Stimulated activated naive CD8-positive, alpha-beta T cell treated with anti-CD3 and anti-CD28 coated beads, Interleukin-15, Interleukin-2, amounts not matched to agents 100 U/mL and 50 U/mL, for 24 hours (primary cell): ENCODE measurements at places on chromosomes 1 and 21.
A peak's percentile ranks its signal among the peaks of the same experiment; 100 is the strongest.

GRCh38 chr1:52238887-52239707, 97.2 kb downstream of the ZFYVE9 start:
- DNase-seq: no peak

GRCh38 chr1:35324486-35324885, 56.0 kb downstream of the ZMYM4 start:
- DNase-seq: no peak

DNA sequence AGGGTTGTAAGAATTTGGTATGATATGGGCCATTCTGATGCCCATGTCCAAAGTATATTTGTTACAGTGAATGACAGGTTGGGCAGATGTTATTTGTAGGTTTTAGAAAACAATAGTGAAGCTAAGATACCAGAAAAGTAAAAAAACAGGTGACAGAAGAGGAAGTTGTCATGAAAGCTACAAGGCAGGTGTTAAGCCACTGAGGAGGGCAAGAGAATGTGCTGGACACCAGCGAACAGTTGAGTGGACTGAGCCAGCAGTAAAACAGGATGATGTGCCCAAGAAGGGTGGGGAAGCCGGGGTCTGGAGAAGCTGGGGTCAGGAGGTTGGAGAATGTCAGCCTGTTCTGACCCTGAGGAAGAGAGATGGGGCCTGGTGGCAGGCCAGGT, 83.3 kb downstream of the DTL start:
- no peak for DNase-seq

GRCh38 chr1:117339866-117340700, 27.2 kb upstream of the MAN1A2 start:
- no peak for DNase-seq

GRCh38 chr21:44995343-44995941, 55.6 kb downstream of the SLX9 start:
- DNase-seq: no peak

- DNase-seq: peak; percentile 53
Observed at GRCh38 chr21:42220138-42220701, 1.3 kb downstream of the ABCG1 start.

- no peak for DNase-seq
Observed at GRCh38 chr1:5304702-5305101, 650.3 kb downstream of the AJAP1 start.

DNA sequence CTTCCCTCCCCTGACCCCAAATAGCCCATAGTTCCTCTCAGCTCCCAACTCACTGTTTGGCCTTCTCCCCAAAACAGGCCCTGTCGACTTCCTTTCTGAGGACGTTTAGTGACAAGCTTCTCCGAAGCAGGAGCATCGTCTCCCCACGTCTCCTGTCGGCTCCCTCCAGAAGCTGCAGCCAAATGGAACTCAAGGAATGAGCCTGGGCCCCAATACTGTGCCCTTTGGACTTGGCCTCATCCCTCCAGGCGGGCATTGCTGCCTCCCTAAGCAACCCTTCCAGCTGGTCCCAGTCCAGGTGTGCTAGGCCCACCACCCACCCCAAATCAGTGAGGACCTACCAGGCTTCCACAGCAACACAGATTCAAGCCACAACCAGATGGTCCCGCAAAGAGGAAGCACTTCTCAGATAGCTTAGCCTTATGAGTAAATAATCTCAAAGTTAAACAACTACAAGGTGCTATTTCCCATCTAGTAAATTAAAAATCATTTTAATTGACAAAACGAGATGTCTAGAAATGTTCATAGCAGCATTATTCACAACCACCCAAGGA, 33.0 kb downstream of the ACOT7 start:
- DNase-seq: no peak

DNA sequence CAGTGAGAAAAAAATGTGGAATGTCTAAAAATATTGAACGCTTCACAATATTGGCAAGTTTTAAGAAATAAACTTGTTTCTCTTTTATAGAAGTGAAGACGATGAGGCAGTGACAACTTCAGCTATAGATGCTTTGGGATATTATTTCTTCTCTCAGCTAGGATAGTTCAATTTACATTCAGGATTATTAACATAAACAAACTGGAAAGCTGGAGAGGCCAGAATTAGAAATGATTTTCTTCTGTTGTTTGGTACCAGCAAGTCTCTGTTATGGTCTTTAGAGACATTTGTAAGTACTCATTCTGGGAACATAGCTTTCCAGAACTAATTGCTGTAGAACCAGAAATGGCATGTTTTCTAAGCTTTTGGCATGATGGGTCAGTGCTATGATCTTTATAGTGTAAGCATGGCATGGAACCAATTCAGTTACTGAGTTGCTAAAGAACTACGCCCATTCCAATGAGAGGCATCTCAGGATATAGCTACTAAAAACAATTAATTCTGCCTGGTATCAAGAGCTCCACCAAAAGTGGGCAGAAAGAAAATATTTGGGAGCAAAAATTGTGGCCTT, 599.5 kb upstream of the B3GALT2 start:
- DNase-seq: no peak

GRCh38 chr1:52590266-52590665, 11.9 kb upstream of the GPX7 start:
- no peak for DNase-seq

DNA sequence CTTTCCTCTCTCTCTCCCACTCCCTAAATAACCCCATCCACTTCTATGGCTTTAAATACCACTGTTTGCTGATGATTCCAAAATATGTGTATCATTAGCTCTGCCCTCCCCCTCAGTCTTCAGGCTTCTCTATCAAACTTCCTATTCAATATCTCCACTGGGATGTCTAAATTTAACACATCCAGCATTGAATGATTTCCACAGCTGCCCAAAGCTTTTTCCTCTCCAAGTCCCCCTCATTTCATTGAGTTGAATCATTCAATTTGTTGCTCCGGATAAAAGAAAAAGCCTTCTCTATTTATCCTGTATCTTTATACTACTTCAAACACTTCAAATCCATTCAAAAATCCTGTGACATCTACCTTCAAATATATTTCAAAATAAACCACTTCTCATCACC, 225.0 kb downstream of the SEC16B start:
- DNase-seq: no peak

DNA sequence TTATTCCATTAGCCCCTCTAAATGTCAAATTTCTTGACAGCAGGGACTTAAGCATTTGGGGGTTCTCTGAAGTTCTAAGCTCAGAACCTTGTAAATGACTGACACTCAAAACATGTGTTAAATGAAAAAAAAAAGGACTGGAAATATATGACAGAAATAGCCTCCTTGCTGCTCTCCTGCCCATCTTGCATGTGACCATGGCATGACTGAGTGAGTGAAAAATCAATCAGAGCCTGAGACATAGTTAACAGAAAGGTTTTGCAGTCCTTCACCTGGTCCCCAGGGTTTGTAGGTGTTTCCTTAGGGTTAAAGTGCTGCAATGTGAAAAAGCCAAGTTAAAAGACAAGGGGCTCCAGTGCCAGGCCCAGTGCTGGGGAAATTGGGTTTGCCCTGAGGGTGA, 168.1 kb downstream of the ZBTB18 start:
- no peak for DNase-seq

GRCh38 chr21:38894899-38895298, 89.2 kb downstream of the ETS2 start:
- DNase-seq: no peak

DNA sequence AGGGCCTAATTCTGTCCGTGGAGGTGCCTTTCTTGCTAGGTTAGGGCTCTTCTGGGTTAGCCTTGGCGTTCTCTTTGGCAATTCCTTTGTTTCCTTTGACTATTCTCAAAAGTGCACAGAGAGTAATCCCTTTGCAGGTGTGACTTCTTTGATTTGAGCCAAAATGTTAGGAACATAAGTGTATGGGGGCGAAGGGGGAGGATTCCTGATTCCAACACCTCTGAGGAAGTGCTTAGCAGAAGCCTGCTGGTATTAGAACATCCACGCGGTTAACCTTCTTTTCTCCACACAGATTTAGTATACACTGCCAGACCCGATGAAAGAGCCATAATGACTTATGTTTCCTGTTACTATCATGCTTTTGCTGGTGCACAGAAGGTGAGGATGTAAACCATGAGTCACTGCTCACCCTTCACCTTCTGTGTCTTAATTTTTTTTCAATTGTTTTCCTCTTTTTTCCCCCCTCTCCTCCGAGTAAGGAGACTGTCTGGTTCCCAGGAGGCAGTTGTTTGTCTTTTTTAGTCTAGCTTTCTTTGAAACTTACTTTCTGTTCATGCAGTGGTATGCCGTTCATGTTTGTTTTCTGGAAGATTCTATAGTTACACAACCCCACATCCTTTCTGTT, 48.0 kb downstream of the ACTN2 start:
- DNase-seq: no peak

- DNase-seq: no peak
Observed at GRCh38 chr1:48741380-48741779, 35.3 kb downstream of the BEND5 start.

- DNase-seq: no peak
Observed at GRCh38 chr1:31013187-31013864, 52.2 kb downstream of the PUM1 start.

GRCh38 chr1:154758346-154758745, 111.7 kb downstream of the KCNN3 start:
- no peak for DNase-seq

- DNase-seq: no peak
Observed at GRCh38 chr1:3500265-3500835, 45.9 kb downstream of the ARHGEF16 start.

DNA sequence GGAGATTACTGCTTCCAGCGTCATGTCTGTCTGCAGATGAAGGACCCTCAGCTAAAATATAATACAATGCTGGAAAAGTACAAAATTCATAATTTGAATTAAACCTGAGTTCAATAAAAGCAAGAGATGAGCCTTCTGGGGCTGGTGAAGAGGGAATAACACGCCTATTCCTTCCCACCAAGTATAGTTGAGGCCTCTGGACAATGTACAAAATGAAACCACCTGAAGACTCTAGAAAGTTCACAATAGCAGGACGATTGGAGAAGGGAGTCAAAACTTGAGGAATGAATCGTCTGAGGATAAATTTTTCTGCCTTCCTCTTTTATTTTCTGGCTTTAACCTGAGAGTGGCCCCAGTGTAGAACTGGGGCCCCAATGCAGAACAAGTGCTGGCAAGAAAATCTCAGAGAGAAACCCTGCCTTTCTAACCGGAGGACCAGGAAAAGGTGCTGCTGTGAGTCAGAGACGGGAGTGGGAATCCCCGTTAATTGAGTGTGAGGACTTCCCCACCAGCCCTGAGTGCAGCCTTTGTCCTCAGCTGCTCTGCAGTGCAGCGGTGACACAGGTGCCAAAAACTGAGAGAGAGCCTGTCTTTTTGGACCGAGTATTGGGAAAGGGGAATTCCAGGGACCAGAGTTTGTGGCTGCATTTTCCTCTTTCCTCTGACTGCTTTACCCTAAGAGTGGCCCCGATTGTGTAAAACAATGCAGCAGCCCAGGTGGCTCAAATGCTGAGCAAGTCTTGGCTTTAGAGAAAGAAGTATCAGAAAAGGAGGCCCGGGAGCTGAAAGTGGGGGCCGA, 264.9 kb downstream of the DYRK1A start:
- DNase-seq: peak; percentile 15

DNA sequence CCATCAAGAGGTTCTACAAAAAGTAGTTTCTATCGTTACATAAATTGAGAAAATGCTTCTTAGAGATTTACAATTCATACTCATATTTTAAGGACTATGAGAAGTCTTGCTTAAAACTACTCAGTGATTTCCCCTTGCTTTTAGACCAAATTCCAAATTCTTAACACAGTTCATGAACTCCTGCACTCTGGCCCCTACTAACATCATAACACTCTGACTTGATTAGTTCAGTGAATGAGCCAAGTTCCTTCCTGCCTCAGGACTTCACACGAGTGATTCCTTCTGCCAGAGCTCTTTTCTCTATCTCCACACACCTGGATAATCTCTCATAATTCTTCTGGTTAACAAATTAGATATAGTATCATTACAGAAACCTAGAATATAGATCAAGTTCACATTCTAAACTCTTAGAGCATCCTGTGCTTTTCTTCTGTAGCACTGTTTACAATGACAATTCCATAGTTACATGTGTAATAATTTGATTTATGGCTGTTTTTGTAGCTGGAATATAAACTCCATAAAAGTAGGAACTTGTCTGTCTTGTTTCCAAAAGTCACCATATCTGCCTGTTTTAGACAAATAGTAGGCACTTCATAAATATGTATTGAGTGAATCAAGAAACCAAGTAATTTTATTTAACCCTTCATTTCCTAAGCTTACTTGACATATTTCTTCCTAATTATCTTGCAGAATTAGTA, 59.9 kb downstream of the NUF2 start:
- no peak for DNase-seq

GRCh38 chr1:39250460-39251240, 46.2 kb downstream of the MACF1 start:
- no peak for DNase-seq

DNA sequence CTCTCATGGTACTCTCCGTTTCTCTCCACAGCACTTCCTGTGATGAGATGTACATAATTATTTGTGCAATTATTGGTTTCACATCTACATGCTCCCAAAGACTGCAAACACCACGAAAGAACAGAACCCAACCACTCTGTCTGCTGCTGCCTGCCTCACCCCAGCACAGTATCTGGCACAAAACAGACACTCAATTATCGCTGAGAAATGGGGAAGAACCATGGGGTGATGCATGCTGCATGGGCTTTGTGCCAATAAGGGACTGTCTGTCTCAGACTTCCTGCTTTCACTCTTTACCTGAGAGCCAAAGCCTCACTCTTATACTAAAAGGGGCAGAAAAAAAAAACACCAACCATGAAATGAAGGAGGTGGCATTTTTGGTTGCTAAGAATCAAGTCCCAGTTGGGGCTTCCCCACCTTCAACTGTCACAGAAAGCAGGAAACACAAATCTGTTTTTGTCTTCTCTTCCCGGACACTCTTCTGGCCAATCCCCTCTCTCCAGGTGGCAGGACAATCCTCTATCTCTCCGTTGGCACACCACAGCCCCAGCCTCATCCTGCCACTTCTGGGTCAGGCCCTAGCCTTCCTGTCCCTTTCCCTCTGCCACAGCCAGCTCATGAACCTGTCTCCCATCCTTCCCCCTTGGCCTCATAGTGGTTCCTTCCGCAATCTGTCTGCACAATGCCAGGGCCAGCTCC, 82.0 kb downstream of the TGFBR3 start:
- peak; percentile 72 for DNase-seq

DNA sequence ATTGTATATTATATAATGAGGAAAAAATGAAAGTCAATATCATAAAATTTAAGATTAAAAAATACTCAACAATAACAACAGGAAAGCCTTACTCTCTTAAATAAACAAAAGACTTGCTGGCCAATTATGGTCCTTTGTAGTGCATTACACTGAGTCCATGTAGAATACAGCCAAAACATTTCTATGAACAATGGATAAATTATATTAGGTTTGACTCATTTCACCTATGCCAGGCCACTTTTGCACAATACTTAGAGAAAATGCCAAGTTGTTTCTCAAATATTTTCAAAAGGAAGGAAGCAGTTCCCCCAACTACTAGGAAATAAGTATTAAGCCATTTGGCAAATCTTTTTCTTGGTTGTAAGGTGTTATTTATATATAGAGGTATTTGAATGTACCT, 19.8 kb upstream of the UCK2 start:
- DNase-seq: no peak

DNA sequence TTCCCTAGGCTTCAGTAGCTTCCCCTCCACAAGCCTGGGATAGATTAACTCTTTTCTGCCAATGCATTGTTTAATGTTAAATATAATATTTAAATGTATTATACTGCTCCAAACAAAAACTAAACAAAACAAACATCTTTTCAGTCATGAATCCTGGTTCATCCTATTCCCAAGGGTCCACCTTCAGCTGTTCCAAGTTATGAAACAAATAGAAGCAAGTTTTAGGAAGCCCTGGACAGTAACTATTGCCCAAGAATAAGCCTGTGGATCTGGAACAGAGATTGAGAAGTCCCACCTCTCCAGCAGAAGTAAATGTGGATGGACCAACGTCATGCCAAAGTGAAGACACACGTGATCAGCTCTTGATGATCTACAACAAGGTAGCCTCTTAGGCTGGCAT, 408.1 kb downstream of the SETD4 start:
- DNase-seq: no peak
